ENCODE measurements at places on chromosomes 7 and 10. TPM values are rescaled to one million over a fixed set of nuclear protein-coding genes. Genes with fewer than 3 reads are reported as not detected.

RAB19 gene
- not detected for polyA plus RNA-seq

DNA sequence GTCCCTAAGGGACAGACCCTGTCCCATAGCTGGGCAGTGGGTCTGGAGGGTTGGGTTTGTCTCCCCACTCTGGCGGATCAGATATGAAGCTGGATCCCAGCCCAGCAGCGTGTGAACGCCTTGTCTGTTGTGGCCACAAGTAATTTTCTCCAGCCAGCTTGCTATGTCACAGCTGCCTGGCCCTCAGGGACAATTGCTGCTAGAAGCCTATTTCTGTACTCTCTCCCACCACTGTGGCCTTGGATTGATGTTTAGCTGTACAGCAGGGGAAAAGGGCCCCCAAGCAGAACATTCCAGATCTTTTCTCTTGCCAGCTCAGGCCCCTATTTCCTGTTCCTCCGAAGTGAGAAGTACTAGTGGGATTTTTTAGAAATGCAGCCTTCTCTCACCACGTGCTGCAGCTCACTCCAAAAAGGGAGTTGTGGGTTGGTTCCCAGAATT is 53.5 kb upstream of the WAC start:
- peak; percentile 59 for DNase-seq

DNA sequence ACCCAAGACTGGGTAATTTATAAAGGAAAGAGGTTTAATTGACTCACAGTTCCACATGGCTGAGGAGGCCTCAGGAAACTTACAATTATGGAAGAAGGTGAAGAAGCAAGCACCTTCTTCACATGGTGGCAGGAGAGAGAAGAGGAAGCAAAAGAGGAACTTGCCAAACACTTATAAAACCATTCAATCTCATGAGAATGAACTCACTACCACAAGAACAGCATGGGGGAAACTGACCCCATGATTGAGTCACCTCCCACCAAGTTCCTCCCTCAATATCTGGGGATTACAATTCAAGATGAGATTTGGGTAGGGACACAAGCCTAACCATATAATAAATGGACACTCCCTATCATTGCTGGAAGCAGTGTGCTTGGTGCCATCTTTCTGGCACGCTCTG is 506.3 kb downstream of the CALN1 start:
- DNase-seq: no peak

DNA sequence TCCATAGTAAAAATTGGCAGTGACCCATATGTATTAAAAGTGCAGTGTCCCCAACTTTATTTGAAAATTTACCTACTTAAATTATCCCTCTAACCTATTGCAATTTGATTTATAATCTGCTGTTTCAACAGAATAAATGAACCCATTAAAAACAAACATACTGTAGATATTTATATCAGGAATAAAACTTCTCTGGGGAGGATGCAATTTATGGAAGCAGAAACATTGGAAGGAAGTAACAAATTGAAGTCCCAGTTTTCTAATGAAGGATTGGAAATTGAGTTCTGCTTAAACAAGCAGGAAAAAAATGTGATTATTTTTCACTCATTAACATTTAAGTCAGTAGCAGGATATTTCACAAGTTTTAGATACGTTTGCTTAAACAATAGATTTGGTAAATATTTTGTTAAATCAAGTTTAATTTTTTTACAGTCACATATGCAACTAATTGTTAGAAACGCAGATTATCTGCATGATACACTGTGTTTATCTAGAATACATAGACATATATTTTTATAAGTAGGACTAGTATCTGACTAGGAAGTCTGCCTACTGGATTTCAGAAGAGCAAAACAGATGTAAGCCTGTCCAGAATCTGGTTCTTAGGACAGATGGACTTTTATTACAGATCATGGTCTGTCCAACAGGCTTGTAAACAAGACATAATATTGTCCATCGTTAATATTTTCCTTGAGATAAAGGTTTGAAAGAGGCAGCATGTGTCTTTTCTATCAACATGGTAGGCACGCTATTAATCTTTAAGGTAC is 5.3 kb downstream of the AGMO start:
- DNase-seq: no peak

- DNase-seq: peak; percentile 37
Measured at GRCh38 chr10:97916586-97916985, 66.9 kb downstream of the GOLGA7B start.

CCL24 gene
- not detected for polyA plus RNA-seq

SLIT1 gene
- 1.6 TPM for polyA plus RNA-seq

ATRNL1 gene
- 5.2 TPM for polyA plus RNA-seq

Data from muscle of back (tissue), 13 donors.